ENCODE measurements at places on chromosomes 7 and 10.
A peak's percentile ranks its signal among the peaks of the same experiment; 100 is the strongest.

DNA sequence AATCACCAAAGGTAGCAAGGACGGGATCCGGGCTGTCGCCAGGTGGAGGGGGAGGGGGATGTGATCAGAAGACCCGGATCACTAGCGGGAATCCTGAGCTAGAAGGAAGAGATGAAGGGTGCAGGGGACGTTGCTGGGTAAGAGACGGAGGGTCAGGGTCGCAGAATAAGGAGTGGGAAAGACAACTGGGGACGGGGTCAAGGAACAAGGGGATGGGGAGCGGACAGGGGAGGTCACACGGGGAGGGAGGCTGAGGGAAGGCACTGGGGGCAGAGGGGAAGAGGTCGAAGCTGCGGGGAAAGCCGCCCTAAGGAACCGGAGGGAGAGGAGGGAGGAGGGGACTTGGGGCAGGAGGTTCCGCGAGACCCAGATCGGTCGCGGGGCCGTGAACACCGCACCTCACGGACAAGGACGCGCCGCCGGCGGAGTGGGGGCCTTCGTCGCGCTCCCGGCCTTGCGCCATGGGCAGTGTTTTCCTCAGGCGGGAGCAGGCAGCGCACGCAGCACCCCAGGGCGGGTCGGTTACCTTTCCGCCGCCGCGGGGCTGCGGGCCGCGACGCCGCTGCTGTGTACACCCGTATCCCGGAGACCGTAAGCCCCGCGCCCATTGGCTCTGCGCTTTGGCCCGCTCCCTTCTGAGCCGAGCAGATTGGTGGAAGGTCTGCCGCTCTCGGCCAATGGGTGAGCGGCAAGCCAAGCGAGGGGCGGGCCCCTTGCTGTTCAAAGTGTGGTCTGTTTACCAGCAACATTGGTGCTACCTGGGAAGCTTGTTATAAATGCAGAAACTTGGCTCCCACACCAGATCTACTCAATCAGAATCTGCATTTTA is at the start of gene CFAP43:
CFAP43 (minus strand) TSS at position 581 of the 829 bp plus-strand sequence; CDS start at position 463, 118 bp downstream.
- peak; percentile 80 for DNase-seq

DNA sequence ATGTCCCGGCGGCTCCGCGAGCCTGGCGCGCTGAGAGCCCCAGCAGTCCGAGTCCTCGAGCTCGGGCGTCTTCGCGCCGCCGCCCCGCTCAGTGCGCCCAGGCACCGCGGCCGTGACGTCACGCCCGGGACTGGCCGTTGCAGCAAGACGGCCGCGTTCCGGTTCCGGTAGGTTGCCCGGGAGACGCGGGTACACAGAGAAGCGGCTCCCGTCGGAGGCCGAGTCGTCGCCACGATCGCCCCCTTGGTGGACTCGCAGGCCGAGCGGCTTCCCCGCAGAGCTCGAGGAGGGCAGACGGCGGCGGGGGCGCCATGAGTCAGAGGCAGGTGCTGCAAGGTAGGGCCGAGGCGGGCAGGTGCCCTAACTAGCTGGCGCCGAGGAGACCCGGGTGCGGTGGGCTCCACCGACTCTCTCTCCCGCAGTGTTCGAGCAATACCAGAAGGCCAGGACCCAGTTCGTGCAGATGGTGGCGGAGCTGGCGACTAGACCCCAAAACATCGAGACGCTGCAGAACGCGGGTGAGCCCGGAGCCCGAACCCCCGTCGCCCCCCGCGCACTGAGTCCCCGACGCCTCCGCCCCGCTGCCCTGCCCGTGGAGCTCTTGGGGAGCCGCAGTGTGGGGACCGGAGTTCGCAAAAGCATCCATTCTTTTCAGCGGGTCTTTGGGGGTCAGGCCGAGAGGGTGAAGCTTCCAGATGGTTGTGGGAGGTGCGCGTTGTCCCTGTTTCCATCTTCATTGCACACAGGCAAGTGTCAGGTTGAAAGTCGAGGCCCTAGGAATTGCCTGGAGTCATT is at the start of gene SPAG6:
SPAG6 (plus strand) TSS at position 196 of the 795 bp plus-strand sequence; CDS start at position 312, 116 bp downstream.
- no peak for DNase-seq

DNA sequence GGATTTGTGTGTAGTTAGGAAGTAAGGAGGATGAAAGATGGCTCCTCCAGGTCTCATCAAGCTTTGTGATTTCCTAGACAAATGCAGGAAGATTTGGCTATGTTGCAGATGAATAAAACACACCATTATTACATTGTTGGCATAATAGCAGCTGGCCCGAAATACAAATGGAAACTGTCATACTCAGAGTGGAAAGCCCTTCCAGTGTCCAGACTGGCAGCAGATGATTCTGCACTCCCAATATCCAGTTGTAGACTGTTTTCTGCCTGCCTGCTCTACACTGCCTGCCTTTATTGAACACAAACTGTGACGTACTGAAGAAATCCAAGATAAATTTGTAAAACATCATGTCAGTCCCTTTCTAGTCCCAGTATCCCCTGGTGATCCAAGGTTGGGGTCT is 99.7 kb upstream of the FZD1 start:
- DNase-seq: no peak

DNA sequence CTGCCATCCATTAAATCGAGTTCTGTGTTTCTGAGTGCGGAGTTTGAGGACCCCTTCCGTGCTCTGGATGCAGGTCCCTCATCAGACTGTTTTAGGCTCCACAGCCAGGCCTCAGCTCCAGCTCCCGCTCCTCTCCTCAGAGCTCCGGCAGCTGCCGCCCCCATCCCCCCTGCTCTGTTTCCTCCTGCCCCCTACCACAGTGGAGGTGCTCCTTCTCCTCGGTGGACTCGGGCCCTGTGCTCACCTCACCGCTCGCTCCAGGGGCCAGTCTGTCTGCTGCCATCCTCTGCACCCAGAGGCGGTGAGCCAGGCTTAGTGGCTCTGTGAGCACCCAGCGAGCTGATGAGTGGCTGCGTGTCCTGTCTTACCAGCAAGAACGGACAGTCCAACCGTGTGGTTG is 21.4 kb upstream of the PRKAR1B start:
- no peak for DNase-seq

- no peak for DNase-seq
Observed at GRCh38 chr10:111821871-111822270, 361.7 kb downstream of the GPAM start.

DNA sequence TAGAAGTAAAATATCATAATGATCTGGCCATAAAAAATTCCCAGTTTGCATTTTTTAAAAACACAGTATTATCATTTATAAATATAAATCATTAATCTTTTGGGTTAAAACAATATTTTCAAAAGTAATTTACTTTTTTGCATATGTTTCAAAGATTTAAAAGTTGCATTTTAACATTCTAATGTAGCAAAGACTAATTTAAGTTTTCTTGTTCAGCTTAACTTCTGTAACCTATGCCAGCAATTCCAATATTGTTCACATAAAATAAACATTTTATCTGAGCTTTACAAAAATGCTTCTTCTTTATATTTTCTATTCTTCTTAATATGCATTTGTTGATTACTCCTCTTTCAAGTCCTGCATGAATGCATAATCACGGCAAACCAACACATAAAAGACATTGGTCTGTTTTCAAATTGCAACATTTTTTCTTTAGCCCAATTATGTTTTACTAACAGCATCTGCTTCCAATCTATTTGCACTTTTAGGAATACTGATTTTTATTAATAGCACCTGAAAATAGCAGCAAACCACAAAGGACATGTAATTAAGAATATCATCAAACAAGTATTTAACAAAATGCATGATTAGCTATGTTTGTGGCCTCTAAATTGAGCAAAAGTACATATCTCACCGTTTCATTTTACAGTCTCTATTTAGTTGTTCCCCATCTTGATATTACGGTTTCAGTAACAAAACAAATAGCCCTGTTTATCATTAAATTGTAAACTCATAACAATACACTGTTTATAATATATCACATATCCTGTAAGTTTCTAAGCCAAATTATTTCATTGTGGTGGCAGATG is 286.9 kb upstream of the NFE2L3 start:
- no peak for DNase-seq

DNA sequence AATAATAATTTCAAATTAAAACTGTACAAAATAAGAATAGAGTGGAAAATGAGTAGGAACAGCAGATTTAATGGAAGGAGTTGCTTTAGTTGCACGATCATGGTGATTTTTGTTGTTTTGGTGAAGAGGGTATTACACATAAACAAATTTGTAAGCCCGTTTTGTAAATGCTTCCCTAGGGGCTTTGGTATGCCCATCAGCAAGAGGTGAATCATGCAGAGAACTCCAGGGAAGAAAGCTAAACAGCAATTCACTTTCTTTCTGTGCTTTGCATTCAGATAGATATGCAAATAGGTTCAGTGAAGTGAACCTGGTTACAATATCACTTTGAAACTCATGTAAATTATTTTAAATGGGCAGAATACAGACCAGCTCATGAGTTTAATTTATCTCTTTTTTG is 422.2 kb upstream of the MTPN start:
- no peak for DNase-seq

GRCh38 chr10:60937784-60938654 is 6.0 kb downstream of the RHOBTB1 start:
- no peak for DNase-seq

DNA sequence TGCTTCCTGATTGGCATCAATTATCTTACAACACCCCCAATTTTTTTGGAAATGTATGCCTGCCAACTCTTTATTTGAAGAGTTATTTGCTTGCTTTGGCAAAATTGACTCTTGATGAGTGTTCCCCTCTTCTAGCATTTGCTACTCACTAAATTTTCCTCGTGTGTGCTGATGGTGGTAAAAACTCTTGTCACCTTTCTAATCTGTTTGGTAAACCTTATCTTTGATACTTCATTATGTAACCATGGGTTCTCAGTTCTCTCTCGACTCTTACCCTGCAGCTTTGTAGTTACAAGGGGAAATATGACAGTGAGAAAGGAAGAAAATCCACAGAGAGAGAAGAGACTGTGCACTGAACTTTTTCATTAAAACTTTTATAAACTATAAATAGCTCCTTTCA is 102.5 kb downstream of the CDK14 start:
- no peak for DNase-seq

- no peak for DNase-seq
Observed at GRCh38 chr10:47332371-47332770, 10.1 kb downstream of the GDF2 start.

- DNase-seq: peak; percentile 68
Observed at GRCh38 chr10:84076047-84076388, 63.3 kb upstream of the GHITM start.

DNA sequence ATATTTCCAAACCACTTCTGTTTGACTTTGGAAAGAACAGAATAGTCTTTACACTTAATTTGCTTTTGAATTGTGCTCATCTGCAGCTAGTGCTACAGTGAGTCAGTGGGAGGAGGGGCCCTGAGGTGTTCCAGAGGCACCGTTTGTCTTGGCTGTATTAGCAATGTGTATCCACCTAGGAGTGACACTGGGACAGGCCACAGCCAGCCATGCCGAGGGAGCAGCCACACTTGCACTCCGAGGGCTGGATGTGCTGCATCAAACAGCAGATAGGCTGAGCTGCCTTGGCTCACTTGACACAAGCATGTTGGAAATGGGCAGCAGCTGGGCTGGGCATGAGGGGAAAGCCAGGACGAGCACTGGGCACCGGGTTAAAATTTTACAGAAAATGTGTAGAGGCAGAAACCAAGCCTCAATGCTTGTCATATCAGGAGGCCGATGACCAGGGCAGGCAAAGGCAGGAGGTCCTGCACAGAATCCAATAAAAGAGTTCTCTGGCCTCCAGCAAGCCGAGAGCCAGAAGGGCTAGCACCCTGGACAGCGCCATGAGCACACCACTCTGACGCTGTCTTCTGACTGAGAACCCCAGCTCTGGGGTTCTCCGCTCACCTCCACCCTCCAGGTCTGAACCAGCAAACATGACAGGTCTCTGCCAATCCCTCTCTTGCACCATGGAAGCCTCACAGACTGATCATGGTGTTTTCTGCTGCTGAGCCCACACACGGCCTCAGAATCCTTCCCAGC is 163.3 kb downstream of the GRID1 start:
- DNase-seq: no peak

Data from fibroblast of skin of left biceps (primary cell).